ENCODE measurements at places on chromosomes 5 and 9.

GRCh38 chr9:125839317-125839716 is 92.1 kb downstream of the PBX3 start:
- no peak for DNase-seq

DNA sequence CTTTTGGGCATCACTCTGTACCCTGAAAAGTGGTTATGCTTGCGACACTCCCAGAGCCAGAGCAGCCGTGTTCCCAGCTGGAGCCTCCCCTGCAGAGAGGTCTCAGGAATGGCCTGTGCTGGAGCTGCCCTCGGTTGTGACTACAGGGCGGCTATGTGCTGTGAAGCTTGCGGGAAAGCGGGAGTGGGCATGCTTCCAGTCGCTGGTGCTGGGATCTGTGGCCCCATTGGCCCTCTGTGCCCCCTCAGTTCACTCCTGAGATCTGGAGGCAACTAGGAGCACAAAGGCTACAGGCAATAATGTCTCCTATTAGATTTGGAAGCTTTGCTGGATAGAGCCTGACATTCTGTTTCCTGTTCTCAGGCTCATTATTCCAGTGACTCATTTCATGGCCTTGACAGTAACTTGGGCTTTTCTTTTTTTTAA is 56.9 kb downstream of the GPR107 start:
- DNase-seq: no peak

DNA sequence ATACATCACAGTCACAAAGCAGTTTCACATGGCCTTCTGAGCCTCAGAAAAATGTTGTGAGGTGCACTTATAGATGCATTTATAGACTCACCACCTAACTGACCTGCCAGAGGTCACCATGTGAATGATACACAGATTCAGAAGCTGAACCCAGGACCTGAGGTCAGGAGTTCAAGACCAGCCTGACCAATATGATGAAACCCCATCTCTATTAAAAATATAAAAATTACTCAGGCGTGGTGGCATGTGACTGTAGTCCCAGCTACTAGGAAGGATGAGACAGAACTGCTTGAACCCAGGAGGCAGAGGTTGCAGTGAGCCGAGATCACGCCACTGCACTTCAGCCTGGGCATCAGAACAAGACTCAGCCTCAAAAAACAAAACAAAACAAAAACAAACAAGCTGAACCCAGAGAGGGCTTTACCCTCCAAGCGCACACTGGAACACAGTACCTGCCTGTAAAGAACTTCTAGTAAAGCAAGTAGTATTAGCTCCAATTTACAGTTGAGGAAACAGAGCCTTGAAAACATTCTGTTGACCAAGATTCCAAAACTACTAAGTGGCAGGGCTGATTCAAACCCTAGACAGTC is 16.3 kb downstream of the ECPAS start:
- no peak for DNase-seq

- no peak for DNase-seq
Observed at GRCh38 chr5:53817183-53817582, 256.7 kb downstream of the NDUFS4 start.

GRCh38 chr5:141001844-141002604 is 35.7 kb downstream of the PCDHAC2 start:
- DNase-seq: no peak

Measured in effector memory CD4-positive, alpha-beta T cell (primary cell).